AG09309 (cell line): ENCODE measurements at places on chromosomes 16 and 17.

DNA sequence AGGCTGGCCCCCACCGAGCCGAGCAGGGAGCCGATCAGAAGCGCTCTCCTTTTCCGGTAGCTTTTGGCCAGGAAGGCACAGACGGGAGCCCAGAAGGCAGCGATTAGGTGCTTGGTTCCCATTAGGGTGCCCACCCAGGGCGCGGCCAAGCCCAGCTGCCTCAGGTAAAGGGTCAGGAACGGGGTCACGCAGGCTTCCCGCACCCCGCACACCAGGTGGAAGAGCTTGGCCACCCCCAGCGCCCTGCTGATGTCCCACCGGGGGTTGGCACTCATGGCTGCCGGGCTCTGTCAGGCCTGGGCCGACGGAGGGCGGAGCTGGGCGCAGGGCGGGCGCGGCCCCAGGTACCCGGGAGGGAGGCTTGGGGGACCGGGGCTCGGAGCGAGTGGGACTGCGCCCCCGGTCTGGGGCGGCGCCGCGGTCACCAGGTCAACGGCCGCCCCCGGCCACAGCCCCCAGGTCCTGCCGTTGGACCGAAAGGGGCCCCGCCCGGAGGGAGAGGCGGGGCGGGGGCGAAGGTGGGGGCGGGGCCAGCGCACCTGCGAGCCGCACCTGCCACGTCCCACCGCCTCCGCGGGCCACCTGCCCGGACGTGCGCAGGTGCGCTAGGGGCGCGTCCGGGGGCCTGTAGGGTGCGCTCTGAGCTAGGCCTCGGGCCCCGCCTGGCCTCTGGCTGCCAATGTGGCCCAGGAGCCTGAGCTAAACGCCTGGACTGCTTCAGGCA, at the start of gene MFSD6L:
MFSD6L (minus strand) TSS at position 520 of the 724 bp plus-strand sequence; CDS start at position 275, 245 bp downstream.
- no peak for DNase-seq

- DNase-seq: peak; percentile 89
Observed at GRCh38 chr16:67055712-67056487, 27.0 kb downstream of the CBFB start.

DNA sequence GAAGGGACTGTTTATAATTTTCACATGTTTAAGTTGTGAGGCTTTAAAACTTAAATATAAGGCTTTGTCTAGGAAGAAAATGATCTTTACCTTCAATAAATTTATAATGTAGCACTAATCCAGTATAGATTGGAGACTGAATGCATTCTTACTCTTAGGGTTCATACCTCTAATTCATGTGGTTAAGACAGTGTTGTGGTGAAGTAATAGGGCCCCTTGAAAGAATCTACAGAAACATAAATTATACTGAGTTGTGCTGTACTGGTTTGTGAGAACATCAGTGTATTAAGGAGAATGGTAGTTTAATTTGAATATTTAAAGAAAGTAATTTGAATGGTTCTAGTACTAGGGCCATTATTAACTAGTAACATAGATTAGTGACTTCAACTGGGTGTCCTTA, 13.7 kb downstream of the HAPSTR1 start:
- no peak for DNase-seq

- DNase-seq: no peak
Observed at GRCh38 chr16:27776556-27777225, 226.7 kb downstream of the KATNIP start.

DNA sequence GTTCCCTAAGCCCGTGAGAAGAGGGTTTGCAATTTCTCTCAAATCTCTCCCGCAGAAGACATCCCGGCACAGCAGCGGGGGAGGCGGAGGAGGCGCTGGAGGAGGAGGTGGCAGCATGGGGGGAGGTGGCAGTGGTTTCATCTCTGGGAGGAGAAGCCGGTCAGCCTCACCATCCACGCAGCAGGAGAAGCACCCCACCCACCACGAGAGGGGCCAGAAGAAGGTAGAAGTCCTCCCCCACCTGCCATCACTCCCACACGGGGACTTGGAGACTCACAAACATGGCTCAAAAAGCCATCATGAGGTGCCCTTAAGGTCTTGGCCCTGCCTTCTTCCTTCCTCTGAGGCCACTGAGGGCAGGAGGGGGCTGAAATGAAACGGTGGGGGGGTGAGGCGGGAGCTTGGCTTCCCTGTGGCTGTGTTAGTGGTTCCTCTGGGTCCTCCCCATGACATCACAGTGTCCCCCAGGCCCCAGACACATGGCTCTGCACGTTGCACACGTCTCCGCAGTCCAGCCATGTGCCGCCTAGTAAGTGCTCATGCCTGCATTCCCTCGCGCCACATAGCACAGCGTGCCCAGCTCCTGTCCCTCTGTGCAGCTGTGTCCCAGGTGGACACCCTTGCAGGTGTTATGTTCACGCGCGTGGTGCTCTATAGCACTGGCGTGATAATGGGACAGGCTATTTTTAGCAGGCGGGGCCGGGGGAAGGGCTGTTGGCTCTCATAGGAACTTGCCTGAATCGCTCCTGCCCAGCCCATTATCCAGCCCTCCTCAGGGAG, 6.9 kb downstream of the MLLT6 start:
- no peak for DNase-seq

DNA sequence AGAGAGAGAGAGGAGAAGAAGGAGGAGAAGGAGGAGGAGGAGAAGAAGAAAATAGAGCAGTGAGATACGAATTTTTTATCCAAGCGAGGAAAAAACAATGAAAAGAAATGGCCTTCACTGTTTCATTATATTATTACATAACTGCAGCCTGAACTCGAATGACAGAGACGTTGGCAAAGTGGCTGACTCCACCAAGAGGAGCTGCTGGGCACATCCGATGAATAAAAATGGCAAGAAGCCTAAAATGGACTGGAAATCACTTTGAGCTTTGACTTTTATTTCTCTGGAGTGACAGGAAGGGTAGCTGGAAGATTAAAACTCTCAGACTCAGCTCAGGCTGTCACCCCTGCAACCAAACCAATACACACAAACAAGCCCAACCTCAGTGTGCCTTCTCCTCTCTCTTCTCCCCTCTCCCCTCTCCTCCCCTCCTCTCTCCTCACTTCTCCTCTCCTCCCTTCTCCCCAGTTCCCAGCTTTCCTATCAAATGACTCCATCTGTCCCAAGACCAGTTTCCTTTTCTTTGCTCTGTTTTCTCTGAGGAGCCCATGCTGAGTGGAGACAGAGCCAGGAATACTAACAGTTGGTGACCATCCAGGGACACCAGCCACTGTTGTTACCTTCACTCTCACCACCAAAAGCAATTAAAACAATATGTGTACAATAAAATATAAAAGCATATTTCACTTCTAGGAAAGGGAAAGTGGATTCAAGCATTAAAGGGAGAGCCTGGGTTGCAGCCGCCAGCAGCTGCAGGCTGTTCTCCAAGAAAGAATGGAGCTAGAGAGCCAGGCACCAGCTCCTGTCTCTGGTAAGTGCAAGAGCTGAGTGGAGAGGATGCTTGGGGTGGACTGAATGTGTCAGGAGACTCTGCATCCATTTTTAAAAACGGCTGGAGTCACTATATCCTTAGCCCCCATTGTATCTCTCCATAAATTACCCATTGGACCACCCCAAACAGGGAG, 51.2 kb downstream of the SOX9 start:
- no peak for DNase-seq

- no peak for DNase-seq
Observed at GRCh38 chr16:84354306-84354705, 14.0 kb upstream of the ATP2C2 start.

DNA sequence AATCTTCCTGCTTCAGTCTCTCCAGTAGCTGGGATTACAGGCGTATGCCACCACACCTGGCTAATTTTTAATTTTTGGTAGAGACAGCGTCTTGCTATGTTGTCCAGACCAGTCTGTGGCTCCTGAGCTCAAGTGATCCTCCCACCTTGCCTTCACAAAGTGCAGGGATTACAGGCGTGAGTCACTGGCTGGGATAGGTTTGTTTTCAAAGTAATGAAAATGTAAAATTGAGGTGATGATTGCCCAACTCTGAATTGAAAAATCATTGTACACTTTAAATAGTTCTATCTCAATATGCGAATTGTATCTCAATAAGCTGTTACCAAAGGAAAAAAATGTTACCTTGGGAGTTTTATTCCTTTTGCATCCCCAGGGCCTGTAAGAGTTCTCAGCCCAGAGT, 1.2 kb upstream of the AMFR start:
- no peak for DNase-seq

DNA sequence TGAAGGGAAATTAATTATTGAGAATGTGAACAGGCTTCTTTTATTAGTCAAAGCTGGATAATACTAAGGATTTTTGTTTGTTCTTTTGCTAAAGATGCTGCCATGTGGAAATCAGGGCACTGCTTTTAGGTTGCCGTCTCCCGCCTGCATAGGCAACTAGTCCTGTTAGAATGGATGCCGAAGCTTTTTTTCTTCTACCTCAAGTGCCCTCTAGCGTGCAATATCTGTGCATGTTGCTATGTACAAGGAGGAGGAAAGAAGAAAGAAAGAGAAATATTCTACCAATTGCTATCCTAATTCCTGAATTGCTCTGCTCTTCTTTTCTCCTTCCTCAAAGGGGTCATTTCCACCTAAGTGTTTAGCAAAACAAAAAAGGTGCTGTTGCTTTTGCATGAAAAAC, 5.2 kb upstream of the CDH8 start:
- DNase-seq: peak; percentile 3

- no peak for DNase-seq
Observed at GRCh38 chr16:83402967-83403366, 404.8 kb upstream of the HSBP1 start.

DNA sequence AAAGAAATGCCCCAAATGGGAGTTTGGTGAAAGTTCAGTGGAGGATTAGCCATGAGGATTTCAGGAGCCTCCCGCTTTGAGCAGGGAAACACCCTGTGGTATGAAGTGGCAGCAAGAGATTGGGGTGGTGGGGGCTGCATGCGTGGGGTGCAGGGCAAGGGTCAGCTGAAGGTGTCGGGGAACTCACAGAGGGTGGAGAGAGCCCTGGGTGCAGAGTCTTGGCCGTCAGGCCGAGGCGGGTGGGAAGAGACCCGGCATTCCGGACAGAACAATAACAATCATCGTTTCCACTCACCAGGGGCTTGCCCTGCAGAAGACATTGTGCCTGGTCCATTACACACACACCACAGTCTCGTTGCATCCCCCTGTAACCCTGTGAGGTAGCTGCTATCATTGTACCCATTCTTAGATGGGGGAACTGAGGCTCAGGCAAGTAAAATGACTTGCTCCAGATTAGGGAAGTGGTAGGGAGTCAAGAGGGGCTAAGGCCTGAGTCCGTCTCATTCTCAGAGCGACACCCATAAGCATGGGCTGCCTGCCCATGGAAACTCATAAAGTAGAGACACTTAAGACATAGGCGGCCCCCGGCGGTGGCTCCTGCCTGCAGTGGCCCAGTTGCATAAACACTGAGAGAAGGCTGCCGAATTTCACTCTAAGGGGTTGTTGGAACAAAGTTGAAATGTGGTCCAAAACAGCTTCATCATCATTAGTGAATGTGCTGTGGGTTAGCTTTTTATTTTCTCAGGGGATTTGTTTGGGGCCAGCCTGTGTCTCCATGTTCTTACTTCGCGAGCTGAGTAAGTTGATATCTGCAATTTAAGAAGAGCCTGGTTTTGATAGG, 93.3 kb downstream of the CMIP start:
- no peak for DNase-seq

DNA sequence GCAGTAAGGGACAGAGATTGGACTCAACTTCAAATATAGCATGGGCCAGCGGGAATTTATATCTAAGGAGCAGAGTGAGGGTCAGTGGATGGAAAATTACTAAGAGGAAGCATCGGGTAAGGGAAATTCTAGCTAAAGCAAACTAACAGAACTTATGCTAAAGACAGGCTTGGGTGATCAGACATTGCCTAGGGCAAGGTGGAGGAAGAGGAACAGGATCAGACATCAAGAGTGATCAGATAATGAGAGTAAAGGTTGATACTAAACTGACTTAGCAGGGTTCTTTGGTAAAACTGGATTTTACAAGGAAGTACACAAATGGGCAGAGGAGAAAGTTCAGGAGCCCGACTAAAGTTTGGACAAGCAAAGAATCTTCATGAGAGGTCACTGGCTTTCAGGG, 86.3 kb upstream of the TOM1L1 start:
- DNase-seq: no peak

- DNase-seq: no peak
Observed at GRCh38 chr17:49585422-49586027, 9.9 kb downstream of the NXPH3 start.

- DNase-seq: no peak
Observed at GRCh38 chr16:87382023-87382785, 1.4 kb downstream of the FBXO31 start.

- DNase-seq: peak; percentile 46
Observed at GRCh38 chr16:48383877-48384519, 1.2 kb downstream of the SIAH1 start.

- peak; percentile 97 for DNase-seq
Observed at GRCh38 chr16:54080524-54081008, 206.0 kb downstream of the IRX3 start.
